ENCODE measurements at places on chromosomes 1 and 21. TPM values are rescaled to one million over a fixed set of nuclear protein-coding genes. Genes with fewer than 3 reads are reported as not detected.

Gene UBE2U
- total RNA-seq = not detected

Gene CNR2
- total RNA-seq = not detected

Gene NBPF10
- total RNA-seq = 0.49 TPM

Gene CITED4
- total RNA-seq = 4.0 TPM

Gene VANGL2
- total RNA-seq = 36.6 TPM

Gene TTC22
- total RNA-seq = not detected

Gene SPRR2F
- 2.4 TPM for total RNA-seq

Gene CELA2B
- total RNA-seq = not detected

Gene PI4KB
- 63.0 TPM for total RNA-seq

Gene NTRK1
- 2.1 TPM for total RNA-seq

Gene ADCY10
- total RNA-seq = 0.60 TPM

Gene RIMKLA
- total RNA-seq = 0.61 TPM

Gene CDA
- not detected for total RNA-seq

Gene SRGAP2C
- 29.6 TPM for total RNA-seq

Gene SFN
- 0.18 TPM for total RNA-seq

Gene CENPL
- total RNA-seq = 3.7 TPM

Gene LEMD1
- total RNA-seq = 38.6 TPM

Gene NEK7
- 16.5 TPM for total RNA-seq

Gene CRTC2
- 8.2 TPM for total RNA-seq

Gene CDK18
- 3.3 TPM for total RNA-seq

Gene RPTN
- 0.06 TPM for total RNA-seq

Gene GALE
- total RNA-seq = 57.1 TPM

Gene LRRC71
- total RNA-seq = 1.3 TPM

Gene CXADR
- total RNA-seq = 68.3 TPM

Measured in motor neuron (in vitro differentiated cells).